ENCODE measurements at places on chromosomes 1 and 21.
A peak's percentile ranks its signal among the peaks of the same experiment; 100 is the strongest.

GRCh38 chr1:183711741-183712361 lies 58.7 kb upstream of the APOBEC4 start:
- DNase-seq, result no peak

GRCh38 chr1:14848625-14849024 lies 250.1 kb downstream of the KAZN start:
- no peak for DNase-seq

DNA sequence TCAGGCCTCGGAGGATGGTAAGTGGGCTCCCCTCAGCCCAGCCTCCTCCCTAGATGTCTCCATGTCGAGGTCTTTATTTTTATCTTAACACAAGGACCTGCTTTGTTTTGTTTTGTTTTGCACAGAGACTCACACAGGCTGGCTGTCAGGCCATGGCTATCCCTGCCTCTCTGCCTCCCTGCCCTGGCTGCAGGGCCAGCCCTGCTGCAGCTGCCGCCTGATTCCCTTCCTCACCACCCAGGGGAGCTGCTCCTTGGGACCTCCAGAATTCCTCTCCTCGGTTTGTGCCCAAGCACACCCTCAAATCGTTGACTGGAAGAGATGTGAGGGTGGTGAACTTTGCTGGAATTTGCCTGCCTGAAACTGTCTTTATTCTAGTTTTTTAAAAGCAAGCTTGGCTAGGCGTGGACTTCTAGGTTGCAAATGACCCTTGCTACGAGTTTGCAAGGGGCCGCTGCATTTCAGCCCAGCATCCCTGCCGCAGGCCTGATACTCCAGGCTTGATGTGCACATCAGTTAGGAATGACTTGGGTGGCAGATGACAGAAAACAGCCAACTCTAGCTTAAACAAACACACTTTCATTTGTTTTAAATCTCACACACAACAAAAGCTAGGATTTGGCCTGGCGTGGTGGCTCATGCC lies 37.1 kb downstream of the WNT9A start:
- DNase-seq, result no peak

DNA sequence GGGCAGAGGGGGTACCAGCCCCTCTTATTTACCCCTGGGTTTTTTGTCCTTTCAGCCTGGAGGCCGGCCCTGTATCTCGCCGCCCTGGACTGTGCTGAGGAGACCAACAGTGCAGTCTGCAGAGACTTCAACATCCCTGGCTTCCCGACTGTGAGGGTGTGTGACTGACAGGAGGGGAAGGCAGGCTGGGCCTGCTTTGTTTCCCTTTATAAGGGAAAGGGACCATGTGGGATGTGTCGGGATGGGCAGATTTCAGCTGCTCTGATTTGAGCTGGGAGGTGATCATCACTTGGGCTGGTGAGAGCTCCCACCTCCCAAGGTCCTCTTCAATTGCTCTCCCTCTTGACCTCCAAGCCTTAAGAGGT lies 11.7 kb downstream of the QSOX1 start:
- no peak for DNase-seq

DNA sequence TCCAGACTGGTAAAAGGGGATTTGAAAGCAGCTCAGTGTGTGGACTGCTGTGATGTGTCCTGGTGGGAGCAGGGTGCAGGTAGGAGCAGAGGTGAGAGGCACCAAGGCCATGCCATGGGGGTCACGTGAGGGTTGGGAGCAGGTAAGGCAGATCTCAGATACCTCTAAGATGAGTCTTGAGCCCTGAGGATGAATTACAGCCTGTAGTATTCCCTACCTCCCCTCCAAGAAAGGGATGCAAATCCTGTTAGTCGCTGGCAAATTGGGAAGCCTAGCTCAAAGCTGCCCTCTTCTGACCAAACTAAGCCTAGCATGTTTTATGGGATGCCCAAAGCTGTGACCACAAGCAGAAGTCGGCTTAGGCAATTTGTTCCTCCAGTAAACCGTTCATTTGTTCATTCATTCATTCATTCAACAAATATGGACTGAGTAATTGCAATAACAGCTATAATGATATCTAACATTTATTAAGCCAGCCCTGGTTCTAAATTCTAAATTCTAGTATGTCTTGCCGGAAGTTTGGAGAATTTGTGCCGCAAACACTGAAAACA lies 3.9 kb upstream of the NUAK2 start:
- DNase-seq, result peak; percentile 29

DNA sequence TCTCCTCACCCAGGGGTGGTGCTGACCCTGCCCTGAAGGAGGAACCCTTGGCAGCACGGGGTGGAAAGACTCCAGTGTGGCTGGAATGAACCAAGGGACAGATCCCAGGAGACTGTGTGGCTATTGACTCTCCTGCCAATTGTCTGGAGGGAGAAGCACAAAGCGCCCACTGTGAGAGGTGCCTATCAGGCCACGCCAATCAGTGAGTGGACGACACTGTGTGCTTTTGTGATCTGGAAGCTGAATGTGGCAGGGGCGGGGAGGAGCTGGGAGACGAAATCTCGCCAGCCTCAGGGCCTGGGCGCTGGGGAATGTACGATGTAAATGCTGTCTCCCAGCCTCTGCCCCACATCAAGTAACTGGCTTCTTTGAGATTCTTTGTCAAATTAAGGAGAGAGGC lies 167.1 kb downstream of the ZBTB18 start:
- DNase-seq, result no peak

DNA sequence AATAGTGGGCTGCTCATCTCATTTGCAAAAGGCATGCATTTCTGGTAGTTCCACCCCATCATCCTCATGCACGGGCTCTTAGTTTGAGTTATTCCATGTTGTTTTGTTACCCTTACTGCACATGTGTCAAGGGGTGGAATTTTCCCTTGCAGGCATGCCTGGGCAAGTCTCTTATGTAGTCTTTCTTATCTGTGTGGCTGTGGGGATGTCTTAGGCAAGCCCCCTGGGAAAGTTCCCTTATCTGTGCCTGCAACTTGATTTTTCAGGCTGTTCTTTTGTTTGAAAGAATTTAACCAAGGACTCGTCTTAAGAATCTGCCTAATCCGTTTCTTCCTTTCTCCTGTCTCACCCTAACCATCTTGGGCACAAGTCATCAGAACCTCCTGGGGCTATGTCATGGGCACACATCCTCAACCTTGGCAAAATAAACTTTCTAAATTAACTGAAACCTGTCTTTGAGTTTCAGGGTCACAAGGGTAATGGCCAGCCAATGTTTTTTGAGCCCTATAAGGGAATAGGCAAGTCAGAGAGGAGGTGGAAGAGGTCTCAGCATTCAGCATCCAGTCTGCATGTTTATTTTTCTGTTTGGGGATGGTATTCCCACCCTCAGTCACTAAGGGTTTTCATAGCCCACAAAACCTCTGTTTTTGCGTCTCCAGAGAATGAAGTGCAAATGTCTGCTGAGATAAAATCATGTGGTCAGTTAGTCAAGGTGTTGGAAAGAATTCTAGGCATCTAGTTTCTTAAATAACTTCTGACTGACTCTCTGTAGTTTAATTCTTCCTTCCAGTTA lies 579.7 kb downstream of the PLA2G4A start:
- no peak for DNase-seq
